Fibroblast of skin of back (primary cell): ENCODE measurements at places on chromosomes 5 and 9.
A peak's percentile ranks its signal among the peaks of the same experiment; 100 is the strongest.

- DNase-seq, result no peak
These were observed 536.0 kb upstream of the WWC1 start for GRCh38 chr5:167755420-167755819.

DNA sequence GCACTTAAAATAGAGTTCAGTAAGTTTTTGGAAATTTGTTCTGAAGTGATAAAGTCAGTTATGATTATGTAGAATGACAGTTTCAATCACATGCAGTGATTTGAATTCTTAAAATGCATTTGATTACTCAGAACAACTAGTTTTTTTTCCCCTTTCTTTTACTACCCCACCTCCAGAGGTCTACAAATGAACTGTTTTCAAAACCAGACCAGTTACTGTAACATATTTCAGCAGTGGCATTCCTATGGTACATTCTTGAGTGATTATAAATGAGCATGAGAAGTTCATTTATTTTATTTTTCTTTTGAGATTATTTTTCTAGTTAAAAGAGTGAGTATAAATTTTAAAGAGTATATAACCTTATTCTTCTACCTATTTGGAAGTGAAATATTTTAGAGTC is 71.6 kb downstream of the NNT start:
- DNase-seq, result peak; percentile 66

- no peak for DNase-seq
These were observed 690.4 kb downstream of the SLCO4C1 start for GRCh38 chr5:101605700-101606099.

GRCh38 chr9:100088202-100088601 is 10.6 kb downstream of the ERP44 start:
- DNase-seq, result no peak

DNA sequence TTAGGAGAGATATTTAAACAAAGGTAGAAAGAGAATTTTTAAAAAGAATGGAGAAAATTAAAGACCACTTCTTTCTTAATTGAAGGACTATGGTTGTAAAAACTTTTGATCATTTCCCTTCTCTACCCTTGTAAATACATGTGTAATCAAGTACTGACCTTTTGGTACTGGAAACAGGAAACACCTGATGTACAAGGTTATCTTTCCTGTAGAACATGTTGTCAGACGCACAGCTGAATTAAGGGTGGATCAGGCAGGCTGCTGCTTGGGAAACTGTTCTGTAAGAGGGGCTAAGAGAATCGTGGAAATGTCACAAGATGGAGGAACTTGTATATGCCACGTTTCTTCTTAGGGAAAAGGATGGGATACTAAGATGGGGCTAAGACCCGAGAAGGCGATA is 341.6 kb downstream of the ZNF608 start:
- no peak for DNase-seq

DNA sequence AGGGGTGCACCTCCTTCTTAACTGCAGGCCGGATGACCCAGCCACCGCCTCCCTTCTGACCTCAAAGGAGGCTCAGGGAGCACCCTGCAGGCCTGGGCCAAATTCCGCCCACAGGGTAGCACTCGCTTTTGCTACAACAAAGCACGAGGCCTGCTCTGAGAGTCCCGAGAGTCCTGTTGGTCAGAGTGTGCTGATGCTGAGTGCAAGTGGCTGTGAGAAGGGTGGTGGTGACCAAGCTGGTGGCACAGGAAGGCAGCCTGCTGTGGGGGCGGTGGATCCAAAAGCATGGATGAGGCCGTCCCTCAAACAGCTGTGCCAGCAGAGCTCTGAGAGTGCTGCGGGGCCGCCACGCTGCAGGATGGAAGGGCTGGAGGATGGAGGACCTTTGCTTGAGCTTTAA is 101.8 kb downstream of the AK8 start:
- no peak for DNase-seq

- DNase-seq, result no peak
These were observed 86.6 kb downstream of the SLC38A9 start for GRCh38 chr5:55625589-55625909.

DNA sequence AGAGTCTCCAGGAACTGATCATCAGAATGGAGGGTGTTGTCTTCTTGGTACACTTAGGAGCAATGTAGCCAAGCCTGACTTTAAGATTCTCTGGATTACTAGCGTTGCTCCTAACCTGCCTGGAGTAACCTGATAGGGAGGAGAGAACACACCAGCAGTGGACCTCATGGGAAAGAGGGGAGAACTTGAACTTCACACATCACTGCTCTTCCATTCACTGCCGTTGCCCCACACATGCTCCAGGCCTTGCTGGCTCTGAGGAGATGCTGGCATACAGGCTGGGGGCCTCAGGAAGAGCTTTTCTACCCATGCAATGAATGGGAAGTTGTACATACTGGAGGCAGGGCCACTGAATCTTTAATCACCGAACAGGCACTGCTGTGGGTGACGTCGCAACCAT is 60.3 kb upstream of the ADAMTS16 start:
- DNase-seq, result no peak

- no peak for DNase-seq
These were observed 43.0 kb downstream of the PRRC2B start for GRCh38 chr9:131436865-131437271.

DNA sequence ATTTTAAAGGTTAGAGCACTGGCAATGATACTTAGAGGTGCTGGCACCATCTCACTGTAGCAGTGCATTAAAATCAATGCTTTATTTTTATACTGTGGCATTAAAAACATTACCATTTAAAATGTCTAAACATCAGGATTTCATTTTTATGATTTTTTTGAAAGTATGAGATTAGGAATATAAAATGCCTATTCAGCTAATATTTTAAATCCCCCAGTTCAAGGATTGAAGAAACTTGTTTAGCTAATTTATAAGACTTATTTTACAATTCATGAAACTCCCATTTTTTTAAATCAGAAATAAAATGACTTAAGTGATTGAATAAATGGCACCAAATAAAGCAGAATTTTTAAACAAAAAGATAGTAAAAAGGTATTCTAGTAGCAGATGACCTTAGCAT is 625.6 kb downstream of the RAB3C start:
- DNase-seq, result no peak

DNA sequence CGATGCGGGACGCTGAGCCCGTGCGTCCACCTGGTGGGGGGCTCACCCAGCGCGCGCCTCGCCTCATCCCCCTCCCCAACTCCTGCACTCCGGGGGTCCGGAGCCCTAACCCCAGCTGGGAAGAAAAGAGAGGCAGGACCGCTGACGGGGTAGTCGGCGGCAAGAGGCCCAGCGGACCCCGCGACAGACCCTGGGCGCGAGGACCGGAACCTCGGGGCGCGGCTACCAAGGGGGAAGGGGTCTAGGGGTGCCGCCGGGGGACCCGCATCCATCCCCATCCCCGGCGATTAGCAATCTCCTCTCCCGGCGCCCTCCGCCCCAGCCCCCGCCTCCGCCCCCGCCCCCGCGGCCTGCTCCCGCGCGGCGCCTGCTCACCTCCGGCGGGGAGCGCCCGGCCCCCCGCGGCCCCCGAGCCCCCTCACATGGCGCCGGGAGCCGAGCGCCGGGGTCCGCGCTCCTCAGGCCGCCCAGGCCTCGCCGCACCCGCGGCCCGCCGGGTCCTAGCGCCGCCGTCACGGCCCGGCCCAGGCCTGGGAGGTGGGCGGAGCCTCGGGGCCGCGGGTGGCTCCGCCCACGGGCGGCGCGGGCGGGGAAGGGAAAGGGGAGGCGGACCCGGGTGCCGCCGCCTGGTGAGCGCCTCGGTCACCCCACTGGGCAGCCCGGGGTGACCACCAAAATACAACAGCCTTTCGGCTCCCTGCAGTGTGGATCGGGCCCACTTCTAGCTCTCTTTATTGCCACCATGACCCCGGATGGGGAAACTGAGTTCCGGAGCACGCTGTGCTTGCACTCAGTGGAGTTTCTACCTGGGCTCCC is at the start of gene ST6GALNAC6:
ST6GALNAC6 (minus strand) TSS at position 476 of the 816 bp plus-strand sequence. CDS start 1,622 bp downstream, outside the sequence.
- DNase-seq, result peak; percentile 79

DNA sequence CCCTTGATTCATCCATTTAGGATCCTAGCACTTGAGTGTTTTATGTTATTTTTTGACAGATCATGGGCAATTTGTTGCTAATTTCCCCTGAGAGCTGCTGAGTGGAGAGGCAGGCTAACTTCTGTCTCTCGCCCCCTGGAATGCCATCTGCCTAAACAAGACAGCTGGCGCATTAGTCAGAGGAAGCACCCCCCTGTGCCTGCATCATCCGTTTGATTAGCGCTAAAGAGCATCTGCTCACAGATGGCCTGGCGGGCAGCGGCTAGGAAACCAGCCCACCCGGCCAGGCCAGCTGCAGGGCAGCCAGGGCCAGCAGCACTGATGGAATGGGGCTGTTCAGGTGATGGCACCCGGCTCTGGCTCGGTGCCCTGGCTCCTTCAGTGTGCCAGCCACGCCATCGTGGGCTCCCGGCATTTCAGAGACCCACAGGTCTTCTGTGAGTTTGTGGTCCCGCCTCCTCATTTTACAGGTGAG is 22.9 kb upstream of the ASS1 start:
- DNase-seq, result peak; percentile 89

GRCh38 chr9:100352201-100352726 is 478 bp downstream of the TEX10 start:
- DNase-seq, result peak; percentile 32

GRCh38 chr5:139678751-139679750 is 30.9 kb downstream of the CXXC5 start:
- DNase-seq, result peak; percentile 33

GRCh38 chr5:127229185-127229889 is 61.3 kb upstream of the MEGF10 start:
- peak; percentile 26 for DNase-seq

GRCh38 chr9:19020886-19021455 is 12.0 kb downstream of the SAXO1 start:
- no peak for DNase-seq

DNA sequence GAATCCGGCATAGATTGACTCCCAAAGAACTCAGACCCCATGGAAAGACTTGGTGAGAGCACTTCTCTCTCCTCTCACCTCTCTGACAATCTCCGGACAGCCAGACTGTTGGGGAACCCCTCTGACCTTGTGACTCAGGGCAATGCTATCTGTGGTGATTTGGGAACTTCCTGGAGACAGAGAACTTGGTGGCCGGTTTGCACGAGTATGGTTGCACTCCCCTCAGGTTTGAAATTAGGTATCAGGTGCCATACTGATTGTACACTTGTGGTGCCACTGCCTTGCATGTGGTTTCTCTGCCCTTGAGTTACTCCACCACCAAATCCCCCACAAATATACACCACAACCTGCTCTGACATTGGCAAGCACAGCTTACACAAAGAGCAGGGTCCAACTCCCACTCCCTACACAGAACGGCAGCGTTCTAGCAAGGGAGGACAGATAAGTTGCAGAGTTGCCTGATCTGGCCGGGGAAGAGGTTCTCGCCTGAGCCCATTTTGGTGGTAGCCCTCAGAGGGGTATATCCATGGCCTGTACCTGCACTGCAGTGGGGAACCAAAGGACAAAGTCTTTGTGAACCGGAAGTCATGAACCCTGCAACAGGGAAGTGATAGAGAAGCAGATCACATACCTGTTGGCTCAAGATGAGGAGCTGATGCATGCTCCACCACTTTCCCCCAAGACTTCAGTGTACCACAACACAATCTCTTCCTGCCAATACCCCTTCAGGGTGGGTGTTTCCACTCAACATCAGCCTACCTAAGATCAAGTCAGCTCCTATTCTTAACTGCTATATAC is 255.1 kb downstream of the MCTP1 start:
- DNase-seq, result no peak

GRCh38 chr5:138491284-138491648 is 26.0 kb downstream of the EGR1 start:
- DNase-seq, result no peak

DNA sequence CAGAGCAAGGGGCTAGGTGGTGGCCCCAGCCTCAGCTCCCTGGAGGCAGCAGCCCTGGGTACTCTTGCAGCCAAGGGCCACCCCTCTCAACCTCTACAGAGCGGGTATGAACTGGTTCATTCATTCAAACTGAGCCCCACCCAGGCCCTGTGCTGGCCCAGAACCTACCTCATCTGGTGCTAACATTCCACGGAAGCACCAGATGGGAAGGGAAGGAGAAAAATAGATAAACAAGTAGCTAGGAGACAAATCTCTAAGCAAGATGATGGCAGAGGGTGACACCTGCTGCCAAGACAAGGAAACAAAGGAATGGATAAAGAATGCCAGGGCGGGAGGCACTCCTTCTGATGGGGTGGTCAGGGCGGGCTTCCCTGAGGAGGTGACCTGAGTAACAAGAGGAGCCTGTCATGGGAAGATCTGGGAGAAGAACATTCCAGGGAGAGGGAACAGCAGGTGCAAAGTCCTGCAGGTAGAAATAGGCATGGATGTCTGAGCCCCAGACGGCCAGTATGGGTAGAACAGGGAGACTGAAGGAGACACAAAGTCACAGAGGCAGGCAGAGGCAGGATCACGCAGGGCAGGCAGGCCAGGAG is 6.1 kb downstream of the ST6GALNAC4 start:
- no peak for DNase-seq

DNA sequence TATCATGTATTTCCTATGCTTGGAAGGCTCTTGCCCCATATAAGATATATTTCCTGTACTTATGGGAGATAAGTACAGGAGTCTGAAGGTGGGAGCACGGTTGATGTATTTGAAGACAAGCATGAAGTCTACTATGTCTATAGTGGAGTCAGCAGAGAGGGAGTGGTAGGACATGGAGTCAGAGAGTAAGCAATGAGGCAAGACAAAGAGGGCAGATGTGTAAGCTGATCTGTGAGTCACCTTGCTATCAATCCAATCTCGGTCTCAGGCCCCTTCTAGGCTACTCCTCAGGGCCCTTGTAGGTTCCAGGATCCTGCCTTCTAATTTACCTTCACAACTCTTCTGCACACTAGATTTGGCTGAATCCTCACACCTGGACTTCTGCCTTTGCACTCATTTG is 105.5 kb downstream of the MACIR start:
- DNase-seq, result no peak

DNA sequence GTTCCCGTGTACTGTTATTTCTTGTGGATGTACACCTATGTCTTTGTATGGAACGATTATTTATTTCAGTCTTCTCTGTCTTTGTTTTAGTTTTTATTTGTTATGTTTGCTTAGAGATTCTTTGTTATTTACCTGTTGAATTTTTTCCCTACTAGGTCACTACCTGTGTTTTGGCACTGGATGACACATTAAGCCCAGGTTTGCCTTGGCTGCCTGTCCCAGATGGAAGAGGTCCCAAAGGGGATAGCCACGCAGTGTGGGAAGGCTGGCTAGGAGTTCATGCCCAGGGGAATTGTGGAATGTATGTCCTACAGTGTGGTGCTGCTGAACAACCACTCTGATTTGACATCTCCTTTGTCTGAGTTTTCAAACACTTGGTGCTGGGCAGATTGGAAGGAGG is 15.6 kb upstream of the SLC36A2 start:
- no peak for DNase-seq

DNA sequence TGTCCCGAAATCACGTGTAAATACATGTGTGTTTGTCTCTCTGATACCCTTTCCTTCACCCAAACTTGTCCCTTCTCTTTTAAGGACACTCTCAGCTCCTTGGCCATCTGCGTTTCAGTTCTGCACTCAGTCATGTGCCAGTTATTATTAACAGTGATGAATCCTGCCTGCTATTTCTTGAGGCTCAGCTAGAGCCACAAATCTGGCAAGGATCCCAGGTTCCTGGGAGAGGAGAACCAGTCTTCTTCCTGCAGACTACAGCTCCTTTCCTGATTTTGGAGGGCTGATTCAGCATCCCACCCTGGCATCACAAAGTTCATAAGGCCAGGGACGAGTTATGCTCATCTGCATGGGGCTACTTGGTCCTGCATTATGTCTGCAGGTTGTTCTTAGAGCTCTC is 5.6 kb downstream of the MAMDC2 start:
- DNase-seq, result peak; percentile 81

GRCh38 chr5:176530983-176531901 is 6.0 kb downstream of the RNF44 start:
- DNase-seq, result no peak

GRCh38 chr5:11062397-11062796 is 301.4 kb upstream of the DAP start:
- peak; percentile 76 for DNase-seq

- no peak for DNase-seq
These were observed 12.6 kb downstream of the LMX1B start for GRCh38 chr9:126626127-126626925.
